ENCODE measurements at places on chromosomes 6 and 20.

DNA sequence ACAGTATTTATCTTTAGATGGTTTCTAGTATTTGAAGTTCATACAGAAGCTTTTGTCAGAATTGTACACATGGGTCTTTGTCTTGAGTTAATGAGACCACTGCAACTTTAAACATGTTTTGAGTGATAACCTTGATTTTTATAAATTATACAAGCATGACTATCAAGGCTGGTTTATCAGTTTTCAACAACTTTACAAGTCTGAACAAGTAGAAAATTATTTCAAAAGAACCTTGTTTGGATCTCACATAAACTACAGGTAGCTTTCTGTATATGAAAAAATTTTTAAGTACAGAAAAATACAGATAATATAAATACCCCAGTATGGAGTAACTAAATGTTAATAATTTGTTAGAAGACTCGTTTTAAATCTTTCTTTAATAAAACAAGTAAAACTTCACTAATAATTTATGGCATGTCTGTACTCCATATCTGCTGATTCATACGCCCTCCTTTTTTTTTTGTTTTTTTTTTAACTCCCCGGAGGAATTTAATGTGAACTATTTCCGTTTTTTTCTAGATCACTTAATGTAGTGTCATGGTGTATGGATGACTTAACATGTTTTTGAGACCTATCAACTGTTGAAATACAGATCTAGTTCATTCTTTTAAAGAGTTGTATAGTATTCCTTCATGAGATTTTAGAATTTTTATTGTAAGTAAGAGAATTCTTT, 18.3 kb downstream of the VAPB start:
- no peak for DNase-seq

GRCh38 chr6:16514249-16514648, 247.0 kb downstream of the ATXN1 start:
- DNase-seq, result no peak

DNA sequence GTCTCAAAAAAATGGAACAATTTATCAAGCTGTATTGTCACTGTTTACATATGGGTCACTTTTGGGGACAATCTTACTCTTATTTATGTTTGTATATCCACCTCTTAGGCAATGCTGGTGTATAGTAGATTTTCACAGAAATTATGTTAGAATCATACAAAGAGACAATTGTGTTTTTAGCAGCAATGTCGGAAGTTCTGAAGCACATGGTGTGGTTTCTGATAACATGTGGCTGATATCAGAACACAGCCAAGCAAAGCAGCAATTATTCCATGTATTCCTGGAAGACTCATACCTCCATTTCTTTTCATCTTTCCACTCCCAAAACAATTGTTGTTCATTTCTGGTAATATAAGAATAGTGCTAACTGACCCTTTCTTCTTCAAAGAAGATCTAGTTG, 17.5 kb upstream of the LOC128125822 start:
- DNase-seq, result no peak

DNA sequence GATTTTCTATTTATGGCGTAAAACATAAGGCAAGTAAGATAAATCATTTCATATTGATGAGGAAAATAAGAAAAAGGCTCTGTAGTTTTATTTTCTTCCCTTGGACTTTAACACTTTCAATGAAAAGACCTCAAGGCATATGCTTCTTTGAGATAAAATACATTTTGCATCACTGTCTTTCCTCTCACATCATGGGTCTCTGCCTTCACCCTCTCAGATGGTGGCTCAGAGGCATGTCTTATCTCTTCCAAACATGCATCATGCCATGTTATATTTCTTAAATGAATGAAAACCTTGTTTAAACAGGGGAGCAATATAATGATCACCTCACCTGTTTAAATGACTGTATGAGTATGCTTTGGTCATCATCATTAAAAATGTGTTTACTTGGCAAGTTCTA, 59.3 kb downstream of the PRL start:
- no peak for DNase-seq

- DNase-seq, result no peak
These were observed 9.2 kb downstream of the FOXA2 start for GRCh38 chr20:22575087-22575721.

- no peak for DNase-seq
These were observed 123.9 kb downstream of the SNX5 start for GRCh38 chr20:17844549-17845298.

- DNase-seq, result no peak
These were observed 308.9 kb upstream of the THEMIS start for GRCh38 chr6:128209771-128210170.

- peak; percentile 31 for DNase-seq
These were observed 7.9 kb downstream of the AGPAT4 start for GRCh38 chr6:161265975-161266374.

GRCh38 chr6:125780540-125781313, 10.0 kb upstream of the NCOA7 start:
- no peak for DNase-seq

GRCh38 chr20:58892141-58892931, 39.8 kb downstream of the GNAS start:
- peak; percentile 70 for DNase-seq

- DNase-seq, result no peak
These were observed 12.2 kb upstream of the SLC17A2 start for GRCh38 chr6:25942561-25943147.

- DNase-seq, result no peak
These were observed 163.5 kb upstream of the MLN start for GRCh38 chr6:33967265-33967767.

All from GM12892 (cell line).